COR-L47 (cell line): ENCODE measurements at places on chromosomes 1 and 21.

DNA sequence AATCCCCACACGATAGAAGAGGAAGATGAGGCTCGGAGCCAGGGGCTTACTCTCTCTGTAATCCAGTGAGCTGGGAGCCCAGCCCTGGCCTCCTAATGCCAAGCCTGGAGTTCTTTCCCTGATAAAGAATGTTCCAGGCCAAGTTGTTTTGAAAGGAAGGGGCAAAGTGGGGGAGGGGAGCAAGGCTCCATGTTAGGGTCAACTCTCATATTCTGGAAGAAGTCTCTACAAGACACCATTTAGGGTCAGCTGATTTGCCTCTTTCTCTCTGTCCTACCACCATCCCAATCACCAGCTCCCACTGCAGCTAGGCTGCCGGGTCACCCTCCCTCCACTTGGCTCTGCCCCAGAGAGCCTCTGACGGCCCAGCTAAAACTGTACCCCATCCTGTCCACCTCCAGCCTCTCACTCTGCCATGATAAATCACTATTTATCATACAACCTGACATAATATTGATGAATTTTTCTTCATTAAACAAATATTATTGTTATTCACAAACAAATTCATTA, 95.0 kb downstream of the GLIS1 start:
- DNase-seq = no peak

DNA sequence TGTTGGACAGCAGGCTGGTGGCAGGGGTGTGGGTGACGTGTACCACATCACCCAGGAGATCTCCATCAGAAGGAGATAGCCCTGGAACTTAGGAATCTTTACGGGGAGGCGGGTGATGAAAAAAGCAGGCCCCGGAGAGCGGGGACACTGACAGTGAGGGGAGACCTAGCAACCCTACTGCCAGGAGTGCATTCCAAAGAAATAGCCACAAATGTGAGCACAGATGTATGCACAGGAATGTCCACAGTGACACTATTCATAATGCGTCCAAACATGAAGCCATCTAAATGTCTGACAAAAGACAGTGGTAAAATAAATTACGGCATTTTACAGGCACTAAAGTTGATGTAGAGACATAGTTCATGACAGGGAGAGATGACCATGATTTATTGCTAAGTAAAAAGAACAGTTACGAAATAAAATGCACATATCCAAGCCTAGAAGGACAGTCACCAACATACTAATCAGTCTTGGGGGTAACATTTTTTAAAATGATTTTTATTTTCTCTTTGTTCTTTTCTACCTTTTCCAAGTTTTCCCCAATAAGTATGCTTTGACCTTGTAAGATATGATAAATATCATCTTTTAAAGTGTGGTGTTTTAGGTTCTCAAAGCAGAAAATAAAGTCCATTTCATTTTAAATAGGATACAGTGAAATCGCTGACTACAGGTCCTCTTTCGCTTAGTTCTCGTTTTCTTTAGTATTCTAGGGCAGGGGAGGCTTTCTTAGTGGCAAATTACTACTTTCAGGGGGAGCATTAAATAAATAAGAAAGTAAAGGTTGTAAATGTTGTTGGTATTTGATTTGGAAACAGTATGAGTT, 21.3 kb downstream of the CD247 start:
- no peak for DNase-seq

DNA sequence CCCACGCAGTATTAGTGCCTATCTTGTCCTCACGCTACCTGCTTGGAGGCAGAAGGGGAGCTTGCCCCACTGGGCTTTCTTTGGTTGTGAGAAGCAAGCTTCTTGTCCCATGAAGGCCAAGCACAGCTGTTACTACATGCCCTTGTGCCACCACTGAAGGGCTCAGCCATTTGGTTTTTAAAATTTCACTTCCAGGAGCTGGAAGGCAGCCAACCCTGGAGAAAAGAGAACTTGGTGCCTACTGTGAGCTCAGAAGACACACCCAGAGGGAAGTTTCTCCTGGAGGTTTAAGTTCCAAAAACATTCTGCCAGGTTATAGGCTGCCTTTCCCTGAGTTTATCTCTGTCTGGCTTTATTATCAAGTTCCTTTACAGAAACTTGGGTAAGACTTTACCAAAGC, 187.4 kb downstream of the SLC35F3 start:
- DNase-seq = no peak

DNA sequence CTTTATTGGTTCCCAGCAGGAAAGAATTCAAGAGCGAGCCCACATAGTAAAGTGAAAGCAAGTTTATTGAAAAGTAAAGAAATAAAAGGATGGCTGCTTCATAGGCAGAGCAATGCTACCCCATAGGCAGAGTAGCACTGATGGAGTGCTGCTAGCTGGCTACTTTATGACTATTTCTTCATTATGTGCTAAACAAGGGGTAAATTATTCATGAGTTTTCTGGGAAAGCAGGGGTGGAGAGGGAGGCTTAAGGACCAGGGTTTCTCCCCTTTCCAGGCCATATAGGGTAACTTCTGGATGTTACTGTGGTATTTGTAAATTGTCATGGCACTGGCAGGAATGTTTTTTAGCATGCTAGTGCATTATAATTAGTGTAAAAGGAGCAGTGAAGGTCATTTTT, 1271.4 kb downstream of the KCNT2 start:
- DNase-seq = no peak

DNA sequence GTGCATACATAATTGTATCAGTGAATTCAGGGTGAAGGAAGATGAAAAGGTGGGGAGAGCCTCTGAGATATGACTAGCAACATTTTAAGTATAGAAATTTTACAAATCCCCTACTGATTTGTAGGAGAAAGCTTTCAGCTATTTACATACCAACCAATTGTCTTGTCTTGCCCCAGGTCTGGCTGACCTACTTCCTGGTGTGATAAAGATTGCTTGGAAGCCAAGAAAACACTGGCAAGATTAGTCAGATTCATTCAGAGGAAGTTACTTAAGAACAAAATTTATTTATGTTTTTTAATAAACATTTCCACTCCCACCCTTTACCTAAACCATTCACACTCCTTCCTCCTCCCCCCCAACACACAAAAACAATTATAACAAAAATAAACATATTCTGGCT, 17.5 kb downstream of the PTGS2 start:
- no peak for DNase-seq

DNA sequence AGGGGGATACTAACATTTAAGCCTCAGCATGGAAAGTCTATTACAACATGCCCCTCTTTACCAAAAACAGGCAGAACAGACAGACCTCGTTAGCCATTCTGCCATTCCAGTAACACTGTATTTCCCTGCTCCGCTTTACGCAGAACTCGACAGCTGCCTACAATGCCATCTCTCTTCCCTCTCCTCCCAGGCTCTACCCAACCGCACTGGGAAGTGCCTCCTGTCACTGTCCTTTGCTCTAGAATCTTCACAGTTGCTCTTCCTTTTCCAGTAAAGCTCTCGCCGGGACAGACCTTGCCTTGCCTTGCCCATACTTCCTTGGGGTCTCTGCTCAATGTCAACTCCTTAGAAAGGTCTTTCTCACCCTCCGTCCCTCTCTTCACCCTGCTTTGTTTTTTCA, 22.8 kb downstream of the COA6 start:
- DNase-seq = no peak

DNA sequence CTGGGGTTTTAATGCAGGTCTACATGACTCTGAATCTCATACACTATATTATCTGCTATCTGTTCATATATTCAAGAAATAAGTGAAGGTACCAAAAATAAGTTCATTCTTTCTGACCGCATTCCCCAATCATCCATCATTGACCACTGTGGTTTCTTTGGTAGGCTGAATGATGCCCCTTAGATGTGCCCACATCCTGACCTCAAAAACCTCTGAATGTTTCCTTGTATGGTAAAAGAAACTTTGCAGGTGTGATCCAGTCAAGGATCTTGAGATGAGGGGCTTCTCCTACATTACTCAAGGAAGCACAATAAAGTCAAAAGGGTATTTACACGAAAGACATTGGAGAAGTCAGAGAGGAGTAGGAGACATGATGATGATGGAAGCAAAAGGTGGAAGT, 60.6 kb upstream of the LRRC8B start:
- DNase-seq = no peak

DNA sequence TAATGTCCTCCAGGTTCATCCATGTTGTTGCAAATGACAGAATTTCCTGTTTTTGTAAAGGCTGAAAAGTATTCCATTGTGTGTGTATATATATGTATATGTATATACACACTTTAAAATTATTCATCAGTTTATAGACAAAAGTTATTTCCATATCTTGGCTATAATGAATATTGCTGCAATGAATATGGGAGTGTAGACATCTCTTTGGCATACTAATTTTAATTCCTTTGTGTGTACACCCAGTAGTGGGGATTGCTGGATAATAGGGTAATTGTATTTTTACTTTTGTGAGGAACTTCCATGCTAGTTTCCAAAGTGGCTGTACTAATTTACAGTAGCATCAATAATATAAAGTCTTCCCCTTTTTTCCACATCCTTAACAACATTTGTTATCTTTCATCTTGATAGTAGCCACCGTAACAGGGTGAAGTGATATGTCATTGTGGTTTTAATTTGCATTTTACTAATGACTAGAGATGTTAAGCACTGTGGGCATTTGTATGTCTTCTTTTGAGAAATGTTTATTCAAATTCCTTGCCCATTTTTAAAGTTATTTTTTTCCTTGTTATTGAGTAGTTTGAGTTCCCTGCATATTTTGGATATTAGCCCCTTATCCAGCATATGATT, 243.0 kb downstream of the PDE4B start:
- DNase-seq = no peak

DNA sequence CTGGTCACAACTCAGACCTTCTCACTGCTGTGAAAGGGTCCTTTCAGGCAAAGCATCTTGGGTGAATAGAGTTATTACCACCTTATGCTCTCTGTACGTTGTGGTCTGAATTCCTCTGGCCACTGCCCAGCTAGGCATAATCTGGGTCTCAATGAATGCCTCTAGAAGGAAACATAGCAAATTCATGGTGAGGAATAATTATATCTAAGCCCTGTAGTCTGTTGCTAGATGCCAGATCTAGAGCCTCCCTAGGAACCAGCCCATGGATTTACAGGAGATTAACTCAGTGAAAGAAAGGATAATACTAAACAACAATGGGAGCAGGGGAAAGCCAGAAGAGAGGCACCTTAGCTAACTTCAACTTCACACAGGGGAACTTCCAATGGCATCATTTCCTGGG, 2.4 kb upstream of the COL11A1 start:
- no peak for DNase-seq

DNA sequence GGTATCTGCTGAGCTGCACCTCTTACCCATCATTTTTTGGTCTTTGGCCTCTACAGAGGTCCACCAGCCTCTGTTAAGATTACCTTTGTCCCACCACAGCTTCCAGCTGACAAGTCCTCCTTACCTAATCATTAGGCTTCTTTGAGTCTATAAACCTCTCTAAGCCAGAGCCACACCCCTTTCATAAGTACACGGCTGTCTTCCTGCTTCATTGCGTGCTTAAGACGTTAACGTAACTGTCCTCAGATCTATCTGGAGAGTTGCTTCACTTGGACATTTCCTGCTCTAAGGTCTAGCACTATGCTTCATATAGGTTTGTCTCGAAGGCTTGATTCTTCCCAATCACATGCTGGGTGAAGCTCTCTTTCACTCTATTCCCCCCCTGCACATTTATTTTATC, 71.0 kb upstream of the CACHD1 start:
- no peak for DNase-seq

- peak; percentile 39 for DNase-seq
Observed at GRCh38 chr1:202343652-202344349, 2.1 kb upstream of the UBE2T start.

- DNase-seq = no peak
Observed at GRCh38 chr1:223030871-223031400, 112.1 kb downstream of the TLR5 start.

GRCh38 chr1:47030170-47030805, 6.8 kb downstream of the CYP4X1 start:
- DNase-seq = no peak

GRCh38 chr1:231040800-231041718, 1.0 kb upstream of the FAM89A start:
- DNase-seq = no peak

- DNase-seq = no peak
Observed at GRCh38 chr1:231157311-231157710, 4.5 kb upstream of the TRIM67 start.

- no peak for DNase-seq
Observed at GRCh38 chr1:2181752-2182151, 12.8 kb downstream of the FAAP20 start.

GRCh38 chr1:162327144-162327787, 49.4 kb downstream of the SPATA46 start:
- no peak for DNase-seq

DNA sequence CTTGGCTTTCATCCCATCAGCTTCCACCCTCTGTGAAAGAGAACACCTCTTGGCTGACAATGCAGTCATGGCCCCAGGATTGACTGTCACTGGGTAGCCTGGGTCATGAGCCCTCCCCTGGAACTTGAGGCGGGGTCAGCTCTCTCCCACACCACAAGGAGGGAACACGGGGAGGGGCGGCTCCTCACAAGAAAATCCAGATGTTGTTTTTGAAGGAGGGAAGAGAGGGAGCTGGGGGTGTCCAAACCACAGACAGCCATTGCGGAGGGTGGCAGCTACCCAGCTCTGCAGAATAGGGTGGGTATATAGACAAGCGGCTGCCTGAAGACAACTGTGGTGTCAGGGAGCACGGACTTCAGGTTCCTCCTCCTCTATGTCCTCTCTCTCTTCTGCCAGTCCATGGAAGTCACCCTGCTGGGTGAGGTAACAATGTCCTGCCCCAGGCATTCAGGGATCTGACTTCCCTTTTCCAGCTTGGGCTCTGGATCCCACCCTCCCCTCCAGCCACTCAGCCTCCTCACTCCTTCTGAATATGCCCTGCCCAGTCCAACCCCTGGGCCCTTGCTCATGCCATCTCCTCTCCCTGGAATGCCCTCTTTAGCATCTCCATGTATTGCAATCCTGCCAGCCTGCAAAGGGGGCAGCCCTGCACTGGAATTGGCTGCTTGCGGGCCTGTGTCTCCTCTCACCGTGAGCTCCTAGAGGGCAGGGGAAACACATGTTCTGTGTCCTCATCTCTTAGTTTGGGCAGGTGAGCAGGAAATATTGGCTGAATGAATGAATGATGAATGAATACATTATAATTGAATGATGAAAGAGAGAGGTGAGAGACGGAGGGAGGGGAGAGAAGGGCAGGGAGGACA, 60.9 kb upstream of the RUNX3 start:
- DNase-seq = no peak

DNA sequence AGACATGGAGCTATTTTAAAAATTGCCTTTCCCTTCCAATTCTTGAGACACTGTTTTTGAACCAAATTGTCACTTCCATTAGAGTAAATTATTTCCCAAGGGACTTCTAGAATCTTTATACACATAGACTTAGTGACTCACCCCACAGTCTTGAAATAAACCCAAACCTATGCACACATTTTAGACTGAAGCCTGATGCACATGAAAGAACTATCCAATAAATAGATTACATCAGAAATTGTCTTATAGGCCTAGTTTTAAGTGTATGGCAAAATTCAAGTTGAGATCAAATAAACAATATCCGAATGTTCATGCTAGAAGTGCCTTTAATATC, 32.2 kb upstream of the ZNF326 start:
- DNase-seq = no peak

GRCh38 chr1:44072821-44073220, 41.6 kb upstream of the SLC6A9 start:
- DNase-seq = no peak

- no peak for DNase-seq
Observed at GRCh38 chr1:185155600-185156287, 1.0 kb downstream of the TRMT1L start.
